PC-3 (cell line): ENCODE measurements at places on chromosomes 1 and 21.
A peak's percentile ranks its signal among the peaks of the same experiment; 100 is the strongest.

DNA sequence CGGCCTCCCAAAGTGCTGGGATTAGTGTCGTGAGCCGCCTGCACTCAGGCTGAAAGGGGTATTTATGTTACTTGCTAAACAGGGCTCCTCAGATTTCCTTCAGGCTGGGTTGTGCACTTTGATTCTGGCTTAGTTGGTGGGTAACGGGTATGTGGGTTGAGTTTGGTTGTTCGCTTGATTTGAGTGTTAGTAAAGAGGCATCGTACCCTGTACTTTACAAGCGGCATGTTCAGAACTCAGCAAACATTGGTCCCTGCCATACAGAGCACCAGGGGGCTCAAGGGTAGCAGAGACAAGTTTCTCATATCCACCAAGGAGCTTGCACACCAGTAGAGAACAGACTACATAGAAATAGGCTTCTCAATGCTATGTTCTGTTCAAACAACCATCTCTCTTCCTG, 147.8 kb downstream of the PGBD5 start:
- peaks cover 57% of the 10 kb centered on the region for H3K36me3 ChIP-seq
- H3K27ac ChIP-seq = no peak overlapping the region
- H3K4me1 ChIP-seq = no peaks in the 10 kb centered on the region
- no peaks in the 10 kb centered on the region for H3K27me3 ChIP-seq
- DNase-seq = no peak

DNA sequence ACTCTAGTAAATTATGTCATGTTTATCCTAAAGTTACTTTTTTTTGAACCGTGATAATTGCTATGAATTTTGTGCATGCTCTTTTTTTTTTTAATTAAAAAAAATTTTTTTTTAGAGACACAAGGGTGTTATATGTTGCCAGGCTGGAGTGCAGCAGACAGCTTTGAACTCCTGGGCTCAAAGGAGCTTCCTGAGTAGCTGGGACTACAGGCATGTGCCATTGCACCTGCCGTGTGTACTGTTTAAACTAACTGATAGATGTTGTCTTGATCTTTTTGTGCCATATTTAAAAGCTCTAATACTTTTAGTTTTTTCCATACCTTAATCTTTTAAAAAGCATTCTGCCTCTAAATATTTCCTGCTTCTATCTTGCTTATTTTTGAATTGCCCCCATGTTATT, 60.7 kb downstream of the KIF1B start:
- no peaks in the 10 kb centered on the region for H3K4me1 ChIP-seq
- H3K27ac ChIP-seq = no peak overlapping the region
- no peak for DNase-seq

- peak overlapping the region; percentile 88 for H3K4me3 ChIP-seq
- H3K27ac ChIP-seq = peak overlapping the region; percentile 21
- H3K4me1 ChIP-seq = peaks cover 44% of the 10 kb centered on the region
- peak; percentile 26 for DNase-seq
- no peaks in the 10 kb centered on the region; the same call in 1 of the 2 replicates for H3K36me3 ChIP-seq
- H3K27me3 ChIP-seq = no peaks in the 10 kb centered on the region
These were observed 2.2 kb downstream of the SOX13 start for GRCh38 chr1:204075139-204075521.

DNA sequence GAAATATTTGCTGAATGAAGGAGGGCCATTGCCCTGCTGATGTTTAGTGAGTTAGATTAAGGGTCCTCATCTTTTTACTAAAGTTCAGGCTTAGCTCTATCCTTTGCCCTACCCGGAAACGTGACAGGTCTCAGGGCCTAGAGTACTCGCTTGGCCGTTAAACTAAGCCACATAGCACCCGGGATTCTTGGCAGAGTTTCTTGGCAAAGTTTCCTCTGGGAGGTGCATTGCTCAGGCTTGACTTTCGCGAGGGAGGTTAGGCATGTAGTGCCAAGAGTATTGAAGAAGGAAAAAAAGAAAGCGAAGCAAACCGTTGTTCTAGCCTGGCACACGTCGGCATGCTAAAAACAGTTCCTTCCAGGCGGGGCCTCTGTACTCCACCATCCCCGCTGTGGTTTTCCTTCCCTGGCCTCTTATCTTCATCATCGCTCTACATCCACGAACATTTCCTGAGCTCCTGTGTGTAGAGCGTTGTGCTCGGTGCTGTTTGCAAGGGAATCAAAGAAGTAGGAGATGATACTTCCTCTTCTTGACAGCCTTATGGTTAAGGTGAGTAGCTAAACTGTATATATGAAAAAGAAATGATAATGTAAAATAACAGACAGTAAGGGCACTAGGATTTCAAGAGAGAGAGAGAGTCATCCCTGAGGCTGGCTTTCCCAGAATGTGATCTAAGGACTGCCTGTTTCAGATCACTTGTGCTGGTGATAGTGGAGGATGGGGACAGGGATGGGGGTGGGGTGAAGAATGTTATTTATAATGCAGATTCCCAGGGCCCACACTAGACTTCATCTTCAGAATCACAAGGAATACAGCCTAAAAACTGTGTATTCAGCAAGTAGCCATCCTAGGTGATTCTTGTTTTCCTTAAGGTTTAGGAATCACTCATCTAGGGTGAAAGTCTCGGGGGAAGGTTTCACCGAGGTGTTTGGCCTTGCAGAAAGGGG, 18.8 kb downstream of the RNF220 start:
- H3K4me3 ChIP-seq = peak overlapping the region; percentile 29
- no peaks in the 10 kb centered on the region for H3K36me3 ChIP-seq
- DNase-seq = peak; percentile 88
- H3K27ac ChIP-seq = no peak overlapping the region
- H3K27me3 ChIP-seq = peaks cover 8% of the 10 kb centered on the region; the same call in 1 of the 2 replicates
- peaks cover 16% of the 10 kb centered on the region; the same call in 1 of the 2 replicates for H3K4me1 ChIP-seq

DNA sequence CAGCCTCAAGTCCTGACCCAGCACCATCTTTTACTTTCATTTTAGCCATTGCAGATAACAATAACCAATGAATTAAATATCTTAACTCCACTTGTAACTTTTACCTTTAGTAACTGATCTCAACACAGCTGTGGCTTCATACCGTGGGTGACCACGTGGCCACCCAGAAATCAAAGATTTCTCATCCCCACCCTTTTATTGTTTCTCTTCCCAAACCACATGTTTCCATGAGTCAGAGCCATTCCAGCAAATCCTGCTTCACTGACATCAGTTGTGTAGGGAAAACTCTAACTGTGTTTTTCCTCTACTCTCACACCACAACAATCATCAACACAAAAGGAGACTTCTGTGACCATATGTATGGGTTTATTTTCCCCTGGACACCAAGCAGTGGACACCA, 25.1 kb upstream of the BRDT start:
- H3K4me1 ChIP-seq = no peaks in the 10 kb centered on the region; the same call in 1 of the 2 replicates
- no peaks in the 10 kb centered on the region for H3K27me3 ChIP-seq
- H3K27ac ChIP-seq = no peak overlapping the region
- no peak overlapping the region for H3K4me3 ChIP-seq
- H3K36me3 ChIP-seq = no peaks in the 10 kb centered on the region

- peaks cover 3% of the 10 kb centered on the region; the same call in 1 of the 2 replicates for H3K4me1 ChIP-seq
- H3K4me3 ChIP-seq = no peak overlapping the region
- no peak for DNase-seq
These were observed 38.2 kb downstream of the POU2F1 start for GRCh38 chr1:167258858-167259257.

DNA sequence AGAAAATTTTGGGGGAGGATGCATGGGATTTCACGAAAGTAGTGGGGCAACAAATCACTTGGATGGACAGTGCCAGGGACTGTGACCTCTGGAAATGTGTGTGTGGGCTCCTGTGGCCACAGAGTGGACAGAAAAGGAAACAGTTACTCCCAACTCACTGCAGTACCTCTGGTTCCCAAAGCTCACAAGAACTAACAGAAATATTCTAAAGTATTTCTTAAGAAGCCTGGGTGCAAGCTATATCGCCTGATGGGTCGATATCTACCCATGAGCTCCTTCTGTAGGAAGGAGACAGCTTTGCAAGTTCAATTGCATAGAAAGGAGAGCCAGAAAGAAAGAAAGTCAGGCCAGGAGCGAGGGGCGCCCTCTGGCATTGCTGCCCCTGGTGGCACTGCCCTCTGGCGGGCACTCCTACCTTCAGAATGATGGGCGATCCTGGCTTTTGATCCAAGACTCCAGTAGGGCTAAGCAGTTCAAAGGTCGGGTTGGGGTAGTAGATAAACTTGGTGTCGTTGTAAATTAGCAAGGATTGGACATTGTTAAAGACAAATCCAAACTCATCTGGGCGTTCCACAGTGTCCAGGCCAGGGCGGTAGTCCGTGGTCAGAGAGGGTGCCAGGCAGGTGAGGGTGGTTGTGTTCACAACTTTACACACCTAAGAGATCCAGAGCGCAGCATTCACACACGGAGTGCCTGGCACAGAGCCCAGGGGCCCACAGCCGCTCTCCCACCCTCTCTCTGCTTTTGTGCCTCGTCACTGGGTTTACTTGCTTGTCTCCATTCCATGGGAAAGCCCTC, 134.7 kb upstream of the CD34 start:
- H3K36me3 ChIP-seq = peaks cover 4% of the 10 kb centered on the region; the same call in 1 of the 2 replicates
- no peak overlapping the region for H3K27ac ChIP-seq
- H3K4me1 ChIP-seq = peaks cover 22% of the 10 kb centered on the region
- DNase-seq = no peak
